T-helper 17 cell (primary cell): ENCODE measurements at places on chromosomes 7 and 10.

DNA sequence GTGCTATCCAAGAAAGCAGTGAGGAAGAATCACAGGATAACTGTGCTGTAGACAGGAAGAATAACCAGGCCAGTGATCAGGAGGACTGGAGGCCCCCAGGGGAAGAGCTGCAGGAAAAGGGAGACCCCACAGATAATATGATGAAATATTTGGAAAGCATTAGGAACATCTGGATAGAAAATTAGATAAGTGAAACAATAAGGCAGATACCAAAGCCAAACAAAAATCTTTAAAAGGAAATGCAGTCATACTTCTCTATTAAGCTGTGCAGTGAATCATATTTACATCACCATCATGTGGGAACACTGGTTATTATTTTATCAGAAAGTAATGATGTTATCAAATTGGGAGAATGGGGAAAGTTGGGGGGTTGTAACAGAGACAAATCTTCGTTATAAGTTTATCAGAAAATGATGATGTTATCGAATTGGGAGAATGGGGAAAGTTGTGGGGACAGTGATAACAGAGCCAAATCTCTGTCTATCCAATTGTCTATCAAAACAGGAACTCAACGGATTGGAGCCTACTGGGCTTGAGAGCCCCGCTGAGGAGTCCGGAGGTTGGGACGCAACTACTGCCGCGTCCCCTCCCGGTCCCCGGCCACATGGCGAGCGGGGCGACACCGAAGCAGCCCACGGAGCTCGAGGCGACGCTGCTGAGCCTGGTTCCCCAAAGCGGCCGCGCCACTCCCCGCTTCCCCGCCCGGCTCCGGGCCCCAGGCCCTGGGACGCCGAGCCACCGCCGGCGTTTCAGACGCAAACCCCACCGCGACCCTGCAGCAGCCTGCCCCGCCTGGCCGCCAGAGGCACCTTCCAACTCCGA is 14.0 kb upstream of the RALA start:
- DNase-seq, result no peak

GRCh38 chr7:1022801-1023465 is 21.4 kb upstream of the GPR146 start:
- no peak for DNase-seq

- DNase-seq, result no peak
Observed at GRCh38 chr7:51255536-51256208, 60.9 kb downstream of the COBL start.

GRCh38 chr10:123974406-123974805 is 82.8 kb upstream of the CPXM2 start:
- DNase-seq, result no peak
